Activated CD4-positive, alpha-beta T cell treated with anti-CD3 and anti-CD28 coated beads, Interleukin-2, amount 10 ng/mL, durations not matched to agents 24 days and 14 days (primary cell): ENCODE measurements at places on chromosomes 12 and 14.

GRCh38 chr12:15368812-15369211, 46.5 kb downstream of the PTPRO start:
- no peak for DNase-seq

DNA sequence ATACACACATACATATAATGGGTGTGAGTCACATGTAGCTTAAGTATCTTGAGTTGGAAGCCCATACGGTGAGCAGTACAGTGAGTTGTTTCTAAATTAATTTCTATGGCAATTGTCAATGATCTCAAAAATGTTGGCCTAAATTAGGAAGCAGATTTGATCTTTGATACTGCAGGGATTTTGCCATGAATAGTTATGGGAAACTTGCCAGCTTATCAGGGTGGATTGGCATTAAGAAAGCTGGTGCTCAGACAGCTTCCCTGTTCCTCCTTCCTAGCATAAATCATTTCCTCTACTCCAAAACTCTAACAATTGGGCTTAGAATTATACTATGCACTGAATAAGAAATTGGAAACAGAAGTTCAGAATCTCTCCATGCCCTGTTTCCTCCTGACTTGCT, 150.9 kb upstream of the FRMD6 start:
- DNase-seq = no peak

DNA sequence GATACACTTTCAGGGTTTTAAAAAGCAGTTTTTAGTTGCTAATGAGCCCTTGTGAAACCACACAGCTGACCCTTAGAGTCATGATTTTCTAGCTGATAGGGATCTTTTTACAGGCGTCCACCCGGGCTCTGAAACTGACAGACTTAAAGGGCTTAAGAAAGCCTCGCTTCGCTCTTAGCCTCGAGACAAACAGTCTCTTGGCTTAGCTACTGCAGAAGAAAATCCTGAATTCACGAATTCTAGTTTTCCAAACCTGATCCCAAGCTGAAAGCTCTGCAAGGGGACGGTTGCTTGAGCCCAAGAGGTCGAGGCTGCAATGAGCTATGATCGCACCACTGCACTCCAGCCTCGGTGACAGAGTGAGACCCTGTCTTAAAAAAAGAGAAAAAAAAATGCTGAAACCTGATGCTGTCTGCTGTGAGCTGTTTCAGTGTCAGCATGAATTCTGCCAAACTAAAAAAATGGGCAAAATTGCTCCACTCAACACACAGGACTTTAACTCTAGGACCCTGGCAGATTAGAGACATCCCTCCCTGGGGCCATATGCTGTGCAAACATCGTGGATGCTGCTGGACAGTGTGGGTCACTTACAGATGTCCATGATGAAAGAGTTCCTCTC, 3.1 kb upstream of the HPD start:
- DNase-seq = no peak

DNA sequence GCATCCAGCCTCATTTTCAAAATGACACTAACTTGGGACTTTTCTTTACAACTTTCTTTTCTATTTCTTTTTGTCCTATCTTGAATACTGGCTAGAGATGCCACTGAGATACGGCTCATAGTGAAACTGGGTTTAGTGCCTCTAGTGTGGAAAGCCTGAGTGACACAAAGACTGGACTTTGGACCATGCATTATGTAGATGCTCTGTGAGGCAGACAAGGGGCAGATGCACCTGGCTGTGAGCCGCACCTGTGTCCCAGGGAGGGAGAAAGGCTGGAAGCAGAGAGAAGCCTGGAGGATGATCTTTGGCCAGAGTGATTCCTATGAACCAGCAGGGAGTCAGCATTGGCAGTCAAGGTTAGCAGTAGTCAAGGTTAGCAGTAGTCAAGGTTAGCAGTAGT, 852.3 kb upstream of the TMEM132C start:
- DNase-seq = no peak
